ENCODE measurements at places on chromosomes 3 and 15.

DNA sequence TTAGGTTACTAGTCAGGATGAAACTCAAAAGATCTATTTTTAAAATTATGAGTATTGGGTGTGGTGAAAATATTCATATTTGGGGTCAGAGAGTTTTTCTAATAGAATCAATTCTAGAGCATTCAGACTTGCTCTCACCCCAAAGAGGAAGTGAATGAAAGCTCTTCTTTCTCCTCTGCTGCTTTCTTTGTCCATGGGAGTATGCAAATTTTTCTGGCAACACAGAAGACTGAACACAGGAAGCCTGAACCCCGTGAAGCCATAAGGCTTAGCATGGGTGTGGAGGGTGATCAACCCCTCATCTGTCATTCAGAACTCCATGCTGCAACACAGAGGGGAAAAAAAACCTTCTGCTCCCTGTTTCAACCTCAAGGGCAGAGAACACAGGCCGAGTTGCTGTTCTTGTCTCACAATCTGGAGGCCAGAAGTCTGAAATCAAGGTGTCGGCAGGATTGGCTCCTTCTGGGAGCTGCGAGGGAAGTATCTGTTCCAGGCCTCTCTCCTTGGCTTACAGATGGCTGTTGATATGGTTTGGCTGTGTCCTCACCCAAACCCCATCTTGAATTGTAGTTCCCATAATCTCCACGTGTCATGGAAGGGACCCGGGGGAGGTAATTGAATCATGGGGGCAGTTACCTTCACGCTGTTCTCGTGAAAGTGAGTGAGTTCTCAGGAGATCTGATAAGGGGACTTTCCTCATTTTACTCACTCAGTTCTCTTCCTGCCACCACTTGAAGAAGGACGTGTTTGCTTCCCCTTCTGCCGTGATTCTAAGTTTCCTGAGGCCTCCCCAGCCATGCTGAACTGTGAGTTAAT, 33.7 kb upstream of the CD47 start:
- DNase-seq, result peak; percentile 58

- DNase-seq, result no peak
Measured at GRCh38 chr3:5082789-5083115, 39.3 kb upstream of the ARL8B start.

DNA sequence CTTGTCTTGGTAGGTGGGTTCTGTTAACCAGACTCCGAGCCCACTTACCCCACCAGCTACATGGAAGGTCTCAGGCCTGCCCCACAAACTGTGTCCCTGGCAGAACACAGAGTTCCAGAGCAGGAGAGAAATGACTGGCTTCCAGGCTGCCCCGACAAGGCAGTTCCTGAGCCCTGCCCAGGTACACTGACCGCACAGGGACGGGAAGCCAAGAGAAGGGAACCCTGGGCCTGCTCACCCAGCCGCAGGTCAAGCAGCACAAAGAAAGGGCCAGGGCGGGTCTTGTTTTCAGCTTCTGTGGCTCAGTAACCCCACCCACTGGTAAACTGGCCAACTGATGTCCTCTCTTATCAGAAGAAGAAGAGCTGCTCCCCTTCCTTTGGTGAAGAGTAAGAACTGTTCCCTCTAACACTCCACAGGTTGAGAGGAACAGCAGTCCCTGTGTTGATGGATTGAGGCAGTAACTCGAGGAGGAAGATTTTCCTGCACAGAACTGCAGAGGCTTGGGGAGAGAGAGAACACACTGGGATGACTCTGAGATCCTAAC, 68.4 kb downstream of the CRTC3 start:
- no peak for DNase-seq

DNA sequence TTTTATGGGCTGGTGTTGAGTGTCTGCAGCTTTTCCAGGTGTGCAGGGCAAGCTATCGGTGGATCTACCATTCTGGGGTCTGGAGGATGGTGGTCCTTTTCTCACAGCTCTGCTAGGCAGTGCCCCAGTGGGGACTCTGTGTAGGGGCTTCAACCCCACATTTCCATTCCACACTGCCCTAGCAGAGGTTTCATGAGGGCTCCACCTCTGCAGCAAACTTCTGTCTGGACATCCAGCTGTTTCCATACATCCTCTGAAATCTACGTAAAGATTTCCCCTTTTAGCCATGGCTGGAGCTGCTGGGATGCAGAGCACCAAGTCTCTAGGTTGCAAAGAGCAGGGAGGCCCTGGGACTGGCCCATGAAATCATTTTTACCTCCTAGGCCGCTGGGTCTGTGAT, 11.6 kb downstream of the RFX7 start:
- no peak for DNase-seq

GRCh38 chr3:139044366-139045210, at the start of gene PRR23C:
PRR23C (minus strand) TSS chr3:139044892; CDS start chr3:139044620, 272 bp downstream.
- DNase-seq, result no peak

- DNase-seq, result no peak
Measured at GRCh38 chr15:41017066-41017735, 63.9 kb downstream of the CHAC1 start.

- DNase-seq, result no peak
Measured at GRCh38 chr3:192890347-192891335, 27.0 kb downstream of the MB21D2 start.

DNA sequence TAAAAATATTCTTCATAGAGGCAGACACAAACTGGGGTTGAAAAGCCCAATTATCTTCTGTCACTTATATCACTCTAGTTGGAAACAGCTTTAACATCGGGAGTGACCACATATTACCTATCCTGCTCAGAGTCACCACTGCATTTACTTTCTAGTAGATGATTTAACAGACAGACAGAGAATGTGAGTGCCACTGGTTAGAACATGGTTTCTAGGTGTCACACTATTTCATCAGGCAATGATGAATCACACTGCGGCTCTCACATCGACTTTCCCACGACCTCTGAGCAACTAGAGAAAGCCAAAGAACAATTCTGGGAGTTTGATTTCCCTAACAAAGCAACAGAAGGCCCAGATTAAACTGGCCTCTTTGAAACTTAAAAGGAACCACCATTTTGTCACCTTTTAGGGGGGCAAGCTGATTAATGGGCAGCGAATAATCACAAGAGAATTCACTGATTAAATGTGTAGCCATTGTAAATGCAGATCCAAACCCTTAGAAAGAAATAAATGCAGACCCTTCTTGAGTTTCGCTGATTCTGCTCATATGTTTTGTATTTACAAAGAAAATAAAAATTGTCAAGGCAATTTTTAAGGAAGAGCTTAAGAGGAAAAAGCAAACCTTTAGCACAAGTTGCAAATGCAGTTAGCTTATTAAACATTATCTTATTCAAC, 112.6 kb upstream of the KBTBD8 start:
- DNase-seq, result no peak

- no peak for DNase-seq
Measured at GRCh38 chr15:70281811-70282307, 184.1 kb upstream of the TLE3 start.

GRCh38 chr3:186590580-186591295, 20.2 kb downstream of the DNAJB11 start:
- DNase-seq, result no peak

- DNase-seq, result no peak
Measured at GRCh38 chr15:60278879-60279278, 118.9 kb downstream of the ANXA2 start.

- DNase-seq, result peak; percentile 10
Measured at GRCh38 chr3:87260270-87260669, 16.1 kb downstream of the POU1F1 start.

DNA sequence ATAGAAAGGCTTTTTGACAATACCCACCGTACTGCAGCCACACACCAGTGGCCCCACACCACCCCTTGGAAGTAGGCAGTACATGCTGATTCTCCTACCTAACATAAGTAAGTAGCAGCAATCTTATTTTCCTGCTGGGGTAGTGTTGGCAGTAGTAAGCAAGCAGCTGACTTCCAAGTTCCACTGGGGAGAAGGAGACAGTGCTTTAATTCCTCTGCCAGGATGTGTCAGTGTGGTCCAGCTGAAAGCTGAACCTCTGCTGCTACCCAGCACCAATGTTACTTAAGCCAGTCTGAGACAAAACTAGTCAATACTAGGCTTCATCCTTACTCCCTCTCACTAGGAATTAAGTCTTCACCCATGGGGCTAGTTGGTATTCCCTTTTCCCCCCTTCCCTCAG, 74.7 kb downstream of the DZIP3 start:
- DNase-seq, result no peak

DNA sequence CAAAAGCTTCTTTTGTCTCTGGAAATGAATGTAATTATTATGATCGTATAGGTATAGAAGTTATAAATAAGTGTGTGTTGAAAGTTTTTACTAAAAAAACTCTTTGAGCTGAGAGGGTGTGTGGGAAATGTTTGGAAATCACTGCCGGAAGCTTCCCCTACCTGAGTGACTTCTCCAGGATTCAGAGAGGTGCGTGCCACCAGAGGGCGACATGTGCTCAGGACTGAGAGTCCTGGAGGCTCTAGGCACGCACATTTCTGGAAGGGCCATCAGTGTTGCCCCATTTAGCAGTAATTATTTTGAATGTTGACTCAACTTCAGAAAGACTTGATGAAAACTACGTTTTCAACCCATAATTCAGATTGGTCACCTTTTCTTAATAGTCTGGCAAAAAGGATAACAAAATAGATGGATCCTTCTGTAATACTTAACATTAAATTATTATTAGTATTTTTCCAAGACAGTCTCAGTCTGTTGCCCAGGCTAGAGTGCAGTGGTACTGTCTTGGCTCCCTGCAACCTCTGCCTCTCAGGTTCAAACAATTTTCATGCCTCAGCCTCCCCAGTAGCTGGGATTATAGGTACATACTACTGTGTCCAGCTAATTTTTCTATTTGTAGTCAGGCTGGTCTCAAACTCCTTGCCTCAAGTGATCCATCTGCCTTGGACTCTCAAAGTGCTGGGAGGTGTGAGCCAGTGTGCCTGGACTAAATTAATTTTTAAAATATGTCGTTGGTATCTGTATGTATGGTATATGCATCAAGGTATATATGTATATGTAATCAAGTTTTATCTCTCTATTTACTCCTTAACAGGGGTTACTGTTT, 34.5 kb downstream of the GPR171 start:
- peak; percentile 84 for DNase-seq

DNA sequence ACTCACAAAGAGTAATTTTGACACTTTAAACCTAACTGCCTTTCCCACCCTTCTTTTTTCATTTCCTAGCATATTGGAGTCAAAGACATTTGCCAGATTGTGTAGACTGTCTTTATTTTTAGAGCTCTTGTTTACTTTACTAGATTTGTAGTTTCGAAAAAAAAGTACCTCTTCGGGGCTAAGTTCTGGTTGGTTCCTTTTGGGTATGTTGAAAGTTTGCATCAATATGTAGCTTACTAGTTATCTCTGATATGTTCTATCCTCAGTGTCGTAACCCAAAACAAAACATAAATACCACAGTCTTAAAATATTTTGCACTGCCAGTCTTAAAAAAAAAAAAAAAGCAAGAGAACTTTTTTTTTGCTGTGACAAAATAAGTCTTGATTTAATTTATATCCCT, 52.2 kb downstream of the REC114 start:
- DNase-seq, result no peak

- DNase-seq, result no peak
Measured at GRCh38 chr15:62833646-62834045, 208.9 kb upstream of the TPM1 start.

DNA sequence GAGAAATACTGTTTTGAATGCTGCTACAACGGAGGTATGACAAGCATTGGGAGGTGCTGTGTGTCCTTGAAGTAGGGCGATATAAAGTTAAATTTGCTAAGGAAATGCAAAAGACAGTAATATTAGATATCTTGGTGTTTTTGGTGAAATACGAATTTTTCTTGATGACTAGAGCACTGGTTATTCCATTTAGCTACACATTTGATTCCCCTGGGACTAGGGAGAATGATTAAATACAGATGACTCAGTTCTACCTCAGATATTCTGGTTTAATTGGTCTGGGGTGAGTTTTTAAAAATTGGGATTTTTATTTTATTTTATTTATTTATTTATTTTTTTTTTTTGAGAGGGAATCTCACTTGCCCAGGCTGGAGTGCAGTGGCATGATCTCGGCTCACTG, 18.7 kb upstream of the GADL1 start:
- no peak for DNase-seq

DNA sequence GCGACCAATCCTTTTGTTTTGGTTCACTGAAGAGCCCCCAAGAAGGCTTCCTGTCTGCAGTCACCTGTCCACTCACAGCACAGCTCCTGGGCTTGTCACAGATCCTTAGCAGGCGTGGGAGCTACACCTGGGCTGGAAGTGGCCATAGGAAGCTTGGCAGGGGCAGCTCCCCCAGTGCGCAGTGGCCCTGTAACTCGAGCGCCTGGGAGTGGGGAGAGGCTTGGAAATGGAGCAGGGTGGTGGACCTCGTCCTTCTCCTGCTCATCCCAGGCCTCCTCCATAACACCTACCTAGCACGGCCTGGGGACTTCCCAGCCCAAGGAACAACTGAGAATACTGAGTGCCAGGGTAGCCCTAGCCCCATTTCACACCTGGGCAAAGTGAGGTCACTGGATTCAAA, 19.3 kb upstream of the TGM5 start:
- no peak for DNase-seq

DNA sequence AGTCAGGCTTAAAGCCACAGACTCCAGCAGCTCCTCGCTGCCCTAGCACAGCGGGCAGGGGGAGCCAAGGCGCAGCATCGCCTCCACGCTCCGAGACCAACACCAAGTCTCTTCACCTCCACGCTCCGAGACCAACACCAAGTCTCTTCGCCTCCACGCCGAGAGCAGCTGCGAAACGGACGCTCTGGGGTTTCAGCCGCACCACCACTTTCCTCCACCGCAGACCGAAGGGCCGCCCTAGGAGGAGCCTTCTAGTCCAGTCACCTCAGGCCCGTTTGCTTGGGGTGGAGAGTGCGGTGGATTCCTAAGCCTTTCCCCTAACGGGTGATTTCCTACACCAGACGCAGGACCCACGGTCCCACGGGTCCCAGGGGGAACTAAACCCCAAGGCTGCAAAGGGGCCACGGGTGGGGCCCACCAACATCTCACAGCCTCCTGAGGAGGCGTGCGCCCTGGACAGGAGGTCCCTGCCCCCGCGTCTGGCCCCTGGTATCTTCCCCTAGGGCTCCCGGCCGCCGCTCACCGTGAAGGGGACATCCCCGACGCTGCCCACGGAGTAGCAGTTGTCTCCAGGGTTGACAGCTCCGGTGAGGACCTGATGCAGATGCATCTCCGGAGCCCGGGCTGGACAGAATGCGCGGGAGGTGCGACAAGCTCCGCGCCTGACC, 501 bp downstream of the DMXL2 start:
- DNase-seq, result peak; percentile 36

GRCh38 chr3:146974001-146974400, 368.9 kb upstream of the PLSCR5 start:
- DNase-seq, result no peak

- no peak for DNase-seq
Measured at GRCh38 chr3:25335356-25335755, 92.7 kb upstream of the RARB start.

DNA sequence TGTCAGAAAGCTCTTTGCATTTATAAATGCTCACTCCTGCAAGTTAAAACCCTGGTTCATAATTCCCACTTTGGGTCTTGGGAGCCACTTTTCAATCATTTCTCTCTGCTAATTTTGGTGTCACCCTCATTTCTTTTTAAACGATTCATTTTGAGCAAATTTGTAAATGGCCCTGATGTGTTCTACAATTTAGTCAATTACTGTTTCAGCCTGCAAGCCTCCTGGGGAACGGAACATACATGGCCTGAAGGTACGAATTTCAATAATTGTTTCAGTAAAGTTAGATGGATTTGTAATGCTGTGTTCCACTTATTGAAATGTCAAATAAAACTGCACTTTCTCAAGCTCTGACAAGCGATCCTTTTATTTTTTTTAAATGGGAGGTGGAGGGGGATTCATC, 43.2 kb downstream of the MAP2K5 start:
- DNase-seq, result no peak

GRCh38 chr3:106534206-106534605, 665.4 kb upstream of the CBLB start:
- peak; percentile 21 for DNase-seq
